ENCODE measurements at places on chromosomes 16 and 17.

GRCh38 chr16:89201439-89202377 lies 1.4 kb upstream of the SLC22A31 start:
- peak; percentile 14 for DNase-seq

DNA sequence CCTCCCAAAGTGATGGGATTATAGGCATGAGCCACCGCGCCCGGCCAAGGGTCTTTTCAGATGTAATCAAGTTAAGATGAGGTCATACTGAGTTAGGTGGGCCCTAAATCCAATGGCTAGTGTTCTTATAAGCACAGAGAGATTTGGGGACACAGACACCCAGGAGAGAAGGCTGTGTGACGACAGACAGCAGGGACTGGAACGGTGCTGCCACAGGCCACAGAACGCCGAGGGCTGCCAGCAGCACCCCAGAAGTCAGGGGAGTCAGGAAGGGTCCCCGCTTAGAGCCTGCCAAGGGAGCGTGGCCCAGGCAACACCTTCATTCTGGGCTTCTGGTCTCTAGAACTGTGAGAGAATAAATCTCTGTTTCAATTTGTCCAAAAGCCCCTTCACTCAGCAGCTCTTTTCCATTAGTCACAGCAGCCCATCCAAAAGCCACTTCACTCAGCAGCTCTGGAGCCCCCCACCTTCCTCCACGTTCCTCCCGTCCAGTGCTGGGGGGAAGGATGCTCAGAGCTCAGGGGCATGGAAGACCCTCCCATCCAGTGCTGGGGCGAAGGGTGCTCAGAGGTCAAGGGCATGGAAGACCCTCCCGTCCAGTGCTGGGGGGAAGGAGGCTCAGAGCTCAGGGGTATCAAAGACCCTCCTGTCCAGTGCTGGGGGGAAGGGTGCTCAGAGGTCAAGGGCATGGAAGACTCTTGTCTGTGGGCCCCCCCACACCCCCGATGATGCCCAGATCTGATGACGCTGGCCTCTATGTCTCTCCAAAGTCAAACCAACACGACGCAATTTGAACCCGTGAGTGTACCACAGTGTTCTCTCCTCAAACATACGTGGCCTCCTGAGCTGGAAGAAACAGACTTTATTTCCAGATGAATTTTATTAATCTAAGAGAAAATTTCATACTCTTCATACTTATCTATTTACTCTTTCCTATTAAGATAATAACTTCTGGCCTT lies 11.9 kb downstream of the RAB40B start:
- DNase-seq: no peak

DNA sequence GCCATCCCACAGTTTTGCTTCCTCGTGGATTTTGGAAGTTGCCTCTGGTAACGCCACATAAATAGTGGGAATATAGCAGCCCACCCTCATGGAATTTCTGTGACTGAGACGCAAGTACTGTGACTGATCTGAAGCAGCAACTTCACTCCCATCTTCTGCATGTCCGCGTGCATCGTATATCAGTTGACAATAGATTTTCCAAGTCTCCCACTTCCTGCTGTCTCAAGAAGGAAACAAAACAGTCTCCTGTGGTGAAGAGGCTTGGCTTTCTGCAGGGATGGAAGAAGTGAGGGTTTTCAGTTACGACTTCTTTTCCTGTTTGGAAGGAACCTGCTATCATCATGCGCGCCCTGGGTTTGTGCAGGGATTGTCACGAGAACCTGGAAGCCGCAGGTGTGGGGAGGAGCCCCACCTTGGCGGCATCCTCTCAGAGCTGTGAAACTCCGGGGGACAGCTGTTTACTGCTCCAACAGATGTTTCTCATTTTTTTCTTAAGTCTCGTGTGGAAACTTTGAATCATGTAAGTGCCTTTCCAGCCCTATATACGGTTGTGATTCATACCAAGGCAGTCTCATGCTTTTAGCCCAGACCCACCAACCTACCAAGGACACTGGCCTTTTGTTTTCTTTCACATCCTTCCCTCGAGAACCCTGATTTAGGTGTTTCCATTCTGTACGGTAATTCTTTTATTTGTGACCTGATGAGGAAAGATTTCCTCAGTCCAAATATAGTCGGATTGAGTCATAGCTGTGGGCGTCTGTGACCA lies 57.5 kb downstream of the WIPI1 start:
- DNase-seq: no peak

GRCh38 chr16:88988980-88989811 lies 12.2 kb upstream of the CBFA2T3 start:
- peak; percentile 46 for DNase-seq

DNA sequence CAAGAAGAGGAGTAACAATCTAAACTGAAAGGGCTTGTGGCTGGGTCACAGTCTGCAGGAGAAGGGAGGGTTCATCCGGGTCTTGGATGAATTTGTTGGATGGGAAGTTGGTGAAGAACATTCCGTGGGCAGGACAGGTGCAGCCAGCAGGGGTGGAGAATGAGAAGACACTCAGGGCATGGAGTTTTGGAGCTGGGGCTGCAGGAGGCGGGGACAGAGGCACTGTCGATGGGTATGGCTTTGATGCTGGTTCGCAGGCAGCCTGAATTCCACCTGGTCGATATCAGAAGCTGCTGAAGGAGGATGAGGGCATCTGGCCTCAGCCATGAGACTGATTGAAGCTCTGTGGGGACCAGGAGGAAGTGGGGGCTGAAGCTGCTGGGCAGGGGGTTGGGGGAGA lies 36.1 kb upstream of the CBFA2T3 start:
- DNase-seq: no peak

GRCh38 chr16:3188925-3189825 lies 1.2 kb downstream of the OR1F1 start:
- DNase-seq: peak; percentile 47

- no peak for DNase-seq
Observed at GRCh38 chr17:36938566-36939051, 1.3 kb downstream of the LHX1 start.

DNA sequence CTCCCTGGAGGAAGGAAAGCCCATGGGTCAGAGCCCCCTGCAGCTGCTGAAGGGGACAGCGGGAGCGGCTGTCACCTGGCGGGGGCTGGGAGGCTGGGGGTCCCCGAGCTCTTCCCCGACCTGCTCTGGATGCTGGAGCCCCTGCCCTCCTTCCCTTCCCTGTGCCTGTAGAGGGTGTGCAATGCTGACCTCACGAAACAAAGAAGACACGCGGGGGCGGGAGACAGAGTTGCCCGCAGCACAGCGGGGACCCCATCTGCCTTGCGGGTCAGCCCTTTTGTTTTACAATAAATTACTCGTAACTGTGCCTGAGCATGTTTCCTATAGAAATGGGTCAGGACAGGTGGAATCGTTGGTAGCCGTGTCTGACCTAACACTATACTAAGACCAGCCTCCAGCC lies 6.3 kb downstream of the SECTM1 start:
- no peak for DNase-seq

GRCh38 chr17:60089096-60089806 lies 10.5 kb upstream of the HEATR6 start:
- no peak for DNase-seq

GRCh38 chr16:23748630-23749029 lies 6.2 kb upstream of the CHP2 start:
- DNase-seq: no peak

GRCh38 chr17:14768923-14769322 lies 468.0 kb downstream of the HS3ST3B1 start:
- no peak for DNase-seq

DNA sequence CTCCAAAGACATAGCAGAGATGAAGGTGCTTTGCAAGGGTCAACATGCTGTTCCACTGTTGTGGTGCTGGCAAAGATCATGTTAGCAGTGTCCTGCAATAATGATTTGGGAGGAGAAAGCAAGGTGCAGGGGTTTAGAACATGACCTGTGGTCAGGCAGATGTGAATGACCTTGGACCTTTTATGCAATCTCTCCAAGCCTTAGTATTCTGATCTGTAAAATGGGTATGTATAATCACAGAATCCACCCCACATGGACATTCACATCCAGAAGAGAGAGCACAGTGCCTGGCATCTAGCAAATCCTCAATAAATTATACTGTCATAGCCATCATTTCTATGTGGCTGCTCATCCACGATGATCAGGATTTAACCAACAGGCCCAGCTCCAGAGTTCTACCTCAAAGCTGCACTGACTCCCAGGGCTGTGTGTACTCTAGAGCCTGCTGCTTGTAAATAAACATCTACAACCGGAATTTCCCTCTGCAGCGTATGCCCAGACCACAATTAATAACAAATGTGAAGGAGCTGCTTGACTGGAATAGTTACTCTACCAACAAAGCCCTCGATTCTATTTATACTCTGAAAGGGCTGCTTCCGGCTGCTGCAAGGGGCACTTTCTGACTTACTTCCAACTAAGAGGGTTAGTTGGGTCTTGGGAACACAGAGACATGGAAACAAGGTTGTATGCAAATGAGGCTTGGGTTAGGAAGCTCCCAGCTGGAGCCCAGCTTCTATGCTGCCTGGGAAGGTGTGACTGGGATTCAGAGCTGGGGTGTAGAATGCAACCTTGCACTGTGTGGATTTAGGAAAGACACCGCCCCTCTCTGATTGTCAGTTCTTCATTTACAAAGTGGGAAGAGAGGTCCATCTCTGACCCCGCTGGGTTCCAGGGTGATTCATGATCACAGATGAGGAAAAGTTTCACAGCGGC lies 265.2 kb downstream of the XYLT1 start:
- peak; percentile 71 for DNase-seq

GRCh38 chr17:5354310-5354709 lies 65.2 kb downstream of the NUP88 start:
- DNase-seq: no peak

- peak; percentile 79 for DNase-seq
Observed at GRCh38 chr16:77374384-77374783, 60.5 kb downstream of the ADAMTS18 start.

GRCh38 chr16:11636172-11636721 lies 32.0 kb upstream of the SNN start:
- peak; percentile 26 for DNase-seq

- no peak for DNase-seq
Observed at GRCh38 chr17:17034496-17035075, 7.7 kb upstream of the MPRIP start.

DNA sequence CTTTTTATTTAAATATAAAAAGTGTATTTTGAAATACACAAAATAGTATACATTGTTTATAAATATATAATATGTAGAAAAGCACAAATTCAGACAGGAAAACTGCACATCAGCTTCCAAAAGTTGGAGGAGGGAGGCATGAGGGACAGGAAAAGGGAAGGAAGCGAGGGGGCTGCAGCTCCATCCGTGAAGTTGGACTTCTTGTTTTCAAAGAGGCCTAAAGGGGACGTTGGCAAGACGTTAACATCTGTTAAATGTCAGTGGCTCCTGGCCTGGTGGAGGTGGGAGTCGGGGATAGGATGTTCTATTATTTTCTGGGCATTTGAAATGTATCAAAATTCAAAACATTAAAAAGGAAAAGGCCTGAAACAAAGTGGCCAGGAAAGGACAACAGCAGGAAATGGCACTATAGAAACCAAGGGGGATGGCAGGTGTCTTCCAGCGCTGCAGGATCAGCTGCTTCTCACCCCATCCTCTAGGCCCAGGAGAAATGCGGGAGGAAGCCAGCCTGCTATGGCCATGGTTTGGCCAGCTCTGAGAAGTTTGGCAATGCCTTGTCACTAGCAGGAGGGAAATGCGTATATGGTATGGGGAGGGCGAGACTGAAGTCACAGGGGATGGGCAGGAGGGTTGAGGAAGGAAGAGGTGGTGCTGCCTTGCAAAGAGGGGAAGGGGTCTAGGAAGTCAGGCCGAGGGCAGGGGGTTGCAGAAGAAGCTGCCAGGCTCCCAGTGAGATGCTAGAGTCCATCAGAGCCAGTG lies 6.4 kb downstream of the CMTM2 start:
- DNase-seq: no peak

GRCh38 chr17:80519091-80519781 lies 25.4 kb upstream of the RPTOR start:
- no peak for DNase-seq
